Colonic mucosa (tissue), 4 donors: ENCODE measurements at places on chromosomes 1 and 21. TPM values are rescaled to one million over a fixed set of nuclear protein-coding genes. Genes with fewer than 3 reads are reported as not detected.
A peak's percentile ranks its signal among the peaks of the same experiment; 100 is the strongest.

GRCh38 chr1:205528887-205529825, 24.7 kb downstream of the CDK18 start:
- peak; percentile 91 for DNase-seq

GRCh38 chr21:25571726-25572121, 35.6 kb downstream of the MRPL39 start:
- DNase-seq, result no peak

DNA sequence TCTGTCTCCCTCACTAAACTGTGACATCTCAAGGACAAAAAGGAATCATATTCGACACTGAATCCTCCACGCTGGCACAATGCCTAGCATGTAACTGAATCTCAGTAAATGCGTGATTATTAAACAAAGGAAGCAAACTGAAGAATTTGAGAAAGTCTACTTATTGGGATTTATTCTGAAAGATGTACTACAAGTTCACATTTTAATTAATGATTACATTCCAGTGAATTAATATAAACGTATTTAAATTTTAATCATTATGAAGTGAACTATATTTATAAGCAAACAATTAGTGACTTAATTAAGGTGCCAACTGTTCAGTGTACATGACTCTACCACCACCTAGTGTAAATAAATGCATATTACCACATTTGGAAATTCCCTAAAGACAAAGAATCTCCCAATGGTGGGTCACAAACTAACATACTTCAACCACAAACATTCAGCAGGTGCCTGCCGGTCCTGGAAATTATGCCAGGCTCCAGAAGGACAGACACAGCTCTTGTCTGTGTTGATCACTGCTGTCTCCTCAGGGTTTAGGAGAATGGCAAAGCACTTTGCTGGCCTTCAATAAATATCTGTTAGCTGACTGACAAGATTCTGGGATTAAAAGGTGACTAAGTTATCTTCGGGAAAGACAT, 56.3 kb downstream of the SMYD3 start:
- DNase-seq, result no peak

Gene BARHL2
- not detected for total RNA-seq

DNA sequence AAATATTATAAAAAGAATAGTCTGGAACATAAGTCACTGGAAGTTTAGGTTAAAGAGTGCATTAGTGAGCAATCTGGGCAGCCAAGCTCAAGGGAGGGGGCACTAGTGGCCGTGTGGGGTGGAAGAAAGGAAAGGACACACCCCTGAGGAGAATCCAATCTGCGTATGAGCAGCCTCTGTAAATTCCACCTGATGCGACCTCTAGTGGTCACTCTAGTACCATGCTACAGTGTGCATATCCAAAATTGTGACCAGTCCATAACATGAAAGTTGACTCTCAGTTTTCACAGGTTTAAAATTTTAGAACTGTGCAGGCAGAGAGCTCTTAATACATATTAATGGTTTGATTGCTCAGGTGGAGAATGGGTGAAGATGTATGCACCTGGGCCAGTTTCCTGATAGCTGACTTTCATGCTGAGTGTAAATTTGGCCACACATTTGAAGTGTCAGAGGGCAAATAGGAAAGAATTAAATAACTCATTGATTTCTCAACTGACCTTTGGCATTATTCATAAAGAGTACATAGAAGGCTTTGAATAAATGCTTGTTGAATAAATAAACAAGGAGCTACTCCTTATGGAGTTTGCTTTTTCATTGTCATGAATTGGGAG, 105.9 kb upstream of the C21orf91 start:
- peak; percentile 58 for DNase-seq

Gene TCEA3
- total RNA-seq, result 133 TPM

DNA sequence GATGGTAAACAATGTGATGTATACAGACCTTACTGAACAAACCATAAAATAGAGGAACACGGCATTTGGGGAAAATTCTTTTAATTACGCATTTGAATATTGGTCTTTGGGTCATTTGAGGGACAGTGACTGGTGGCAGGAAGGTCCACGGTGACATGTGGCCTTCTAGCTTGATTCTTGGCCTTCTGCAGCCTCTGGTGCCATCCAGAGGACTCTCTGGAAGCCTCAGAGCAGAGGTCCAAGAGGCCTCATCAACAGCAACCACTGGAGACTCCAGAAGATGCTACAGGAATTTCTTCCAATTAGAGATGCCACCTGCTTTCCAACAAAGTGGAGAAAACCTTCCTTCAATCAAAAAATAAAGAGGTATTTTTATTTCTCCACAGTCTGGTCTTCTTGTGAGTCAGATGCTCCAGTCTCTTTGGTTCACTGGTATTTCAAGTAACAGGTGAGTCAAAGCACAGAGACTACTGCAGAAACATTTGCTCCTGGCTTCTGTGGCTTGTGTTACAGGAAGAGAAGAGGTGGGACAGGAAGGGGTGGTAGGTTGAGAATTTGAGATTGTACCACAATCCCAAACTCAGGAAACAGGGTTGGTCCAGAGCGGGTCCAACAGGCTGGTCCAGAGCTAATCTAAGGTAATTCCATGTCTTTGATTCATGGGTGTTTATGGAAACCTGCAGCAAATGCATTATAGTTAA, 2.7 kb upstream of the F5 start:
- no peak for DNase-seq

Gene PTPRU
- 4.8 TPM for total RNA-seq

Gene VHLL
- total RNA-seq, result not detected

Gene PRR9
- total RNA-seq, result not detected

Gene SLC5A3
- total RNA-seq, result 20.1 TPM

- DNase-seq, result no peak
These were observed 53.9 kb upstream of the GNG4 start for GRCh38 chr1:235703506-235703905.

DNA sequence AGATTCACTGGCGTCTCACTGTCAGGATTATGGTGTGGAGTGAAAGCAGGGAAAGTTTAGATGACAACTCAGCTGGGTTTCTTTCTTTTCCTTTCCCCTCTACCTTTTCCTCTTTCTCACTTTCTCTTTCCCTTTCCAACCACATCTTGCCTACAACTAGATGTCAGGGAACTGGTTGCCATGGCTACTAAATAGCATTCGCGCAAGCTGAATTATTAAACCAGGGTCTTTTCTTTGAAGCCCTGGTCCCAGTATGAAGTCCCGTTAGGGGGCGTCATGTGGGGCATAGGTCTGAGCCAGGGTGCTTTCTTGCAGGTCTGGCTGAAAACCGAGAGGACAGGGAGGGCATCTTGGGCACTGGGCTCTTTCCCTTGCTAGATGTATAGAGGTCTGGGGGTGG, 168.4 kb upstream of the CACNA1E start:
- no peak for DNase-seq

Gene ASAP3
- total RNA-seq, result 27.3 TPM

GRCh38 chr1:168148916-168149315, 12.2 kb upstream of the GPR161 start:
- no peak for DNase-seq

DNA sequence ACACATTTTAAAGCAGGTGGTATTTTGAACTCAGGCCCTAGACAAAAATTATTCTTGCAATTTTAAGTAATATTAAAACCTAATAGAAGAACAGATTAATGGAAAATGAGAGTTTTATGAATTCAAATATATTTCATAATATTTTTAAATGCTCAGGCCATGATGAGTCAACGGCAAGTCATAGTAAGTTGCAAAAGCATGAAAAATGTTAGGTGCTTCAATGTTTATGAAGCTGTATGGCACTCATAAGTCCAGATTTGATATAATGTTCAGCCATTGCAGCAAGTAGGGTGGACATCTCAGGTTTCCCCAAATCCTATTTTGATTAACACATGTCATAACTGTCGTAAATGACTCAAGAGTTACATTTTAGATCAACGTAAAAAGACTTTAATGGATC, 112.6 kb downstream of the GRIK1 start:
- DNase-seq, result no peak

Gene SPRR1A
- not detected for total RNA-seq

Gene GBP4
- 2.1 TPM for total RNA-seq

DNA sequence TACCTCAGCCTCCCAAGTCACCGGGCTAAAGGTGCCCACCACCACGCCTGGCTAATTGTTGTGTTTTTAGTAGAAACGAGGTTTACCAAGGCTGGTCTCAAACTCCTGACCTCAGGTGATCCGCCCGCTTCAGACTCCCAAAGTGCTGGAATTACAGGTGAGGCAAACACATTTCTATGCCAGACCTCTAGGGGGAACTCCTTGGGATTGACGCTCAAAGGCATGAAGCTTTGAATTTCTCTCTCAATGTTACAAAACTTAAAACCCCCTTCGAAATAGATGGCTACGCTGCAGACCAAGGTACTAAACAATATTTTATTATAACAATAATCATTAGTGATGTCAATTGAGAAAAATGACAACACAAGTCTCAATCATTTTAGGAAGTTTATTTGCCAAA, 330.0 kb downstream of the SETD4 start:
- no peak for DNase-seq

DNA sequence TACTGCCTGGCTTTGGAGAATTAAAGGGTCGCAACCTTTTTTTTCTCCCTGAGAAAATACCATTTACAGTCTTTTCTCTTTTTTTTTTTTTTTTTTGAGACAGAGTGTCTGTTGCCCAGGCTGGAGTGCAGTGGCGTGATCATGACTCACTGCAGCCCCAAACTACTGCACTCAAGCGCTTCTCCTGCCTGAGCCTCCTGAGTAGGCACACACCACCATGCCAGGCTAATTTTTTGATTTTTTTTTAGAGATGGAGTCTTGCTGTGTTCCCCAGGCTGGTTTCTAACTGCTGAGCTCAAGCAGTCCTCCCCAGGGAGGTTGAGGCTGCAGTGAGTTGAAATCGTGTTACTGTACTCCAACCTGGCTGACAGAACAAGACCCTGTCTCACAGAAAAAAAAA, 24.6 kb downstream of the UBE4B start:
- DNase-seq, result no peak

GRCh38 chr1:184150776-184151531, 99.4 kb downstream of the TSEN15 start:
- DNase-seq, result no peak

- DNase-seq, result no peak
These were observed 50.9 kb downstream of the DHX9 start for GRCh38 chr1:182889997-182890396.

Gene BGLAP
- total RNA-seq, result 1.2 TPM

DNA sequence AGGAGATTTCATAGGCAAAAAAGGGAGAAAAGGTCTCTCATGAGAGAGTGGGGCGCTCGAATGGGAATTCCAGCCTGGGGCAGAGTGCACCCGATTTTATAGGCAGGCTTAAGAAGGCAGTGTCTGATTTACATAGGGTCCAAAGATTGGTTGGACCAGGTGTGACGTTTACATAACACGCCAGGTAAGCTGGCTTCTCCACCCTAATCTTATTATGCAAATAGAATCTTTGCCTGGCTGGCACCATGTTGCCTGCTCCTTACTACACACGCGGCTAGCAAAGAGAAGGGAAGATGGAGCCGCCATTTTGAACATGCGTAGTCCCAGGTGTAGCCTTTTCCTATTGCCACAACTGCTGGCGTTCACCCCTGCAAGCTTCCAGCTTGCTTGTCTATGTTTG, 103.7 kb downstream of the SLC16A1 start:
- no peak for DNase-seq

Gene IGSF21
- total RNA-seq, result 0.37 TPM

- DNase-seq, result no peak
These were observed 196.3 kb upstream of the LMO4 start for GRCh38 chr1:87132284-87132870.

DNA sequence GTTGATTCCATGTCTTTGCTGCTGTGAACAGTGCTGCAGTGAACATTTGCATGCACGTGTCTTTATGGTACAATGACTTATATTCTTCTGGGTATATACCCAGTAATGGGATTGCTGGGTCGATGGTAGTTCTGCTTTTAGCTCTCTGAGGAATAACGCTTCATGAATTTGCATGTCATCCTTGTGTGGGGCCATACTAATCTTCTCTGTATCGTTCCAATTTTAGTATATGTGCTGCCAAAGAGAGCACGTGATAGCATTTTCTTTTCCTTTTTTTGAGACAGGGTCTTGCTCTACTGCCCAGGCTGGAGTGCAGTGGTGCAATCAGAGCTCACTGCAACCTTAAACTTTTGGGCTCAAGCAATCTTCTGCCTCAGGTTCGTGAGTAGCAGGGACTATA, 24.9 kb upstream of the MAP1LC3C start:
- no peak for DNase-seq

- DNase-seq, result no peak
These were observed 165.4 kb downstream of the RUNX1 start for GRCh38 chr21:34883491-34884271.

Gene PLA2G2C
- total RNA-seq, result not detected

DNA sequence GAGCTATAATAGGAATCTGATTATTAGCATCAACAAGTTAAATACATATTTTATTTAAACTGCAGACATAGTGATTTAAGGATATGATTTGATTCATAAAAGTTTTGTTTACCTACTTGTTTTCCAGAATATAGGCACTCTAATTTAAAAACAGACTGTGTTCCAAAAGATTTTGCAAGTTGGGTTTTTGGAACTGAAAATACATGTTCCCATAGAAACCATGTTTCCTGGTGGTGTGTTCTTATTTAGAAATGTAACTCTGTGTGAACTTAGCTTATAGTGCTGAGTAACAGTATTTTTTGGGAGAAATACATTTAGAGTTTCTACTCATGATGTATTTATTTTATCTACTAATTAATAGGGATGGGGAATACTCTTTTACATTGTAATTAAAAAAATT, 21.8 kb downstream of the USP25 start:
- no peak for DNase-seq

DNA sequence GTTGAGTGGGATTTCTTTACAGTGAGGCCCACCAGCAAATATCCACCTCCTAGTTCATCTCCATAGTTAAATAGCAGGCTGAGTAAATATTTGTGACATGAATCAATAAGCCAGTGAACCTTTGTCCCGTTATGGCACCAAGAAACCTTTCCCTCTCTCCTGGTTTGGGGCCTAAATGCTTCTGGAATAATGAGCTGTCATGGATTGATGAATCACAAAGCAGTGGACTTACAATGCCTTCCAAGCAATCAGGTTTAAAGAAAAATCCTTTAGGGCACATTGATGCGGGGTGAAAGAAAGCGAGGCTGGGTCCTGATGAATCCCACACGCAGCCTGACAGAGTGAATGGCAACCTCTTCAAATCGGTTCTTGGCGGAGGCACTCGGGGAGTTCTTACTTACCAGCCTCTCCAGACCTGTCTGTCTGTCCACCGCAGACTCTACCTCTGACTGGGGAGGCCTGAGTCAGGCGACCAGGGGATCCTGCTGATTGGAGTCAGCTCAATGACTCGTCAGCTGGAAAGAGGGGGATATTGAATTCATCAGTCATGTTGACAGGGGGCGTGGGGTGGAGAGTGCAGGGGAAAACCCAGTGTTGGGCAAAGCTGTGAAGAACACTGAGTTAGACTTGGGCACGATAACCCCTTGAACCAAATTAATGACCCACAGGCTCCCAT, 247.3 kb downstream of the PLPP3 start:
- DNase-seq, result no peak
